ENCODE measurements at places on chromosomes 16 and 17.

DNA sequence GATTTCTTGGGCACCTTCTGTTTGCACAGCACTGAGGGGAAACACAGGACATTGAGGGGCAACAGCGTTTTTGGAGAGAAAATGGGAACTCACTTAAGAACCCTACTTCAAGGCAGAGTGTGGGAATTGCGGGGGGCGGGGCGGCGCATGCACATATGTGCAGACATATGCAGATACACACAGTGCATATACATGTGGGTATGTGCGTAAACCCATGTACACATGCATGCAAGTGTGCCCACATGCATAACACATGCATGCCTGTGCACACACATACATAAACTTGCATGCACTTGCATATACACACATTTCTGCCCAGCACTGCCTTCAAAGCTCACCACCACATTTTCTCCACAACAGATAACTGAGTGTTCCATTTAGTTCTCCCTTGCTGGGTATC lies 32.4 kb downstream of the NLRC5 start:
- DNase-seq = no peak

DNA sequence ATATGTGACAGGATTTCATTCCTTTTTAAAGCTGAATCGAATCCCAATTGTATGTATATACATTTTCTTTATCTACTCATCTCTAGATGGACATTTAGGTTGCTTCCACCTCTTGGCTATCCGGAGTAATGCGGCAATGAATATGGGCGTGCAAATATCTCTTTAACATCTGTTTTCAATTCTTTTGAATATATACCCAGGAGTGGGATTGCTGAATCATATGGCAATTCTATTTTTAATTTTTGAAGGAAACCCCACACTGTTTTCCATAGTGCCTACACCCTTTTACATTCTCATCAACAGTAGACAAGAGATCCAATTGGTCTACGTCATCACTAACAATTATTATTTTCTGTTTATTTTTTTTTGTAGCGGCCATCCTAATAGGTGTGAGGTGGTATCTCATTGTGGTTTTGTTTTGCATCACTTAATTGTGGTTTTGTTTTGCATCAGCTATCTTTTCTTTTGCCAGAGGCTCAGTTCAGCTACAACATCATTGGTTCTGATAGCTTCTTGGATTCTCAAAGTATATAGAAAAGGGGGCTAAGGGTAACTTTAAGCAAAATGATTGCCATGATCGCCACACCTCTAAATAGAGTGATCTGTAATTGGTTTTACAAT lies 25.6 kb upstream of the MAP2K6 start:
- DNase-seq = no peak

DNA sequence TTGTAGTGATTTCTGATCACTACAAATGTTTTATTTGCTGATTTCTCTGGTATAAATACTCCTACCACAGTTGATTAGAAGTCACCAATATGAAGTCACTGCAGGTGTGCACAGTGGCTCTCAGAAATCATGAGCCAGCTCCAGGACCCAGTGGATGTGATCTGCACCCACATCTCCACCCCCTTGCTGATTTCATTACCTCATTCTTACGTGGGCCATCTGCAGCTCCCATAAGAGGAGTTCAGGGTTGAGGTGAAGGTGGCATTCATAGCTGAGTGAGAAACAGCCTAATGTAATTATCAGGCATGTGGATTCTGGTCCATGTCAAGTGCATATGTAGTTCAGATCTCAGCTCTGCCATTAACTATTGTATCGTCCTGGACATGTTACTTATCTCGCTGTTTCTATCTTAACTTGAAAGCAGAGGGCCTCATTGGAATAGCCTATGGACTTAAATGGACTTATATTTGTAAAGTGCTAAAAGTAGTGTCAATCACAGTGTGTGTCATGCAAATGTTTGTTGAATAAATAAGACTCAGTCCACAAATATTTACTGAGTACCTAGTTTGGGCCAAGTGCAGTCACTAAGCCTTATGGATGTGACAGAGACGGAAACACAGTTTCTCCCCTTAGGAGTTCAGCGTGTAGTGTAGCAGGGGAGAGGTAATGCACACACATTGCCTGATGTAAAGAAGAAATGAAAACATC lies 40.7 kb upstream of the ZKSCAN2 start:
- DNase-seq = no peak

- peak; percentile 10 for DNase-seq
Measured at GRCh38 chr17:59361916-59362810, 30.7 kb downstream of the YPEL2 start.

DNA sequence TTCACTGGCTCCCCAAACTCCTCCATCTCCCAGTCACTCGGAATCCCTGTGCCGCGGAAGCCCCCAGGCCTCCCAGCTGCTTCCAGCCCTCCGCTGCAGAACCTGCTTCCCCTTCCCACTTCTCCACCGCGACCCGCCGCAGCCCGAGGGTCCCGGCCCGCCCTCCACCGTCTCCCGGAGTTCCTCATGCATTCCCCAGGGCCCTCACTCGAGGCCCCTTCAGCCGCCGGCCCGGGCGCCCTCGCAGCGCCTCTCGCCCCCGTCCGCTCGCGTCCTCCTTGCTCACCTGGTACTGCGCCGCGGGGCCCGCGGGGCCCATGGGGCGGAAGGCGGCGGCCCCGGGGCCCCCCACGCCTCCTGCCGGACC lies 329 bp downstream of the SMARCD2 start:
- no peak for DNase-seq

- no peak for DNase-seq
Measured at GRCh38 chr17:32525122-32525521, 38.3 kb downstream of the CDK5R1 start.

DNA sequence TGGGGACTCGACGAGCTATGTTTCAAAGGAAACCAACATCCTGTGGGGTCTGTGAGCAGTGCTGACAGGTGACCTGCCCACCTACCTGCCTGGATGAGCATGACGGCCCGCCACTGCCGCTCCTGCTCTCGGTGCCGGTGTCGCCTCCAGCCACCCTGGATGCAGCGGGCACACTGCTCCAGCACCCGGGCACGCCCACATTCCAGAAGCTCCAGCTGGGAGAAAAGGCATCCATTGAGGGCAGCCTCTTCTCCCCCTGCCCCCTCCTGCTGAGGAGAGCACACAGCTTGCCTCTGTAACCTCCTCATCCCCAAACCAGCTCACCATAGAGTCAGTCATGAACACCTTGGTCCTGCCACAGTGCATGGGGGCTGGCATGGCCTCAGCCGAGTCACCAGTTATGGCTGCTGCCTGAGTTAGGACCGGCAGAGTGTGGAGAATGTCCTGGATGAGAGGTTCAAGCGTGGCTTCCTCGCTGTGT lies 14.3 kb downstream of the ZNHIT3 start:
- no peak for DNase-seq

- no peak for DNase-seq
Measured at GRCh38 chr16:85064186-85064585, 36.6 kb downstream of the KIAA0513 start.

- DNase-seq = no peak
Measured at GRCh38 chr17:62780269-62780668, 27.8 kb downstream of the MARCHF10 start.

GRCh38 chr17:63647065-63647725 lies 25.0 kb downstream of the MAP3K3 start:
- DNase-seq = no peak

- DNase-seq = no peak
Measured at GRCh38 chr17:55002458-55002857, 33.9 kb downstream of the STXBP4 start.

All from stimulated activated CD4-positive, alpha-beta T cell treated with anti-CD3 and anti-CD28 coated beads, Interleukin-1b, Interleukin-23, amount 100 ng/mL, for 1 hour (primary cell).